Stromal cell of bone marrow (primary cell): ENCODE measurements at places on chromosomes 5 and 9.

DNA sequence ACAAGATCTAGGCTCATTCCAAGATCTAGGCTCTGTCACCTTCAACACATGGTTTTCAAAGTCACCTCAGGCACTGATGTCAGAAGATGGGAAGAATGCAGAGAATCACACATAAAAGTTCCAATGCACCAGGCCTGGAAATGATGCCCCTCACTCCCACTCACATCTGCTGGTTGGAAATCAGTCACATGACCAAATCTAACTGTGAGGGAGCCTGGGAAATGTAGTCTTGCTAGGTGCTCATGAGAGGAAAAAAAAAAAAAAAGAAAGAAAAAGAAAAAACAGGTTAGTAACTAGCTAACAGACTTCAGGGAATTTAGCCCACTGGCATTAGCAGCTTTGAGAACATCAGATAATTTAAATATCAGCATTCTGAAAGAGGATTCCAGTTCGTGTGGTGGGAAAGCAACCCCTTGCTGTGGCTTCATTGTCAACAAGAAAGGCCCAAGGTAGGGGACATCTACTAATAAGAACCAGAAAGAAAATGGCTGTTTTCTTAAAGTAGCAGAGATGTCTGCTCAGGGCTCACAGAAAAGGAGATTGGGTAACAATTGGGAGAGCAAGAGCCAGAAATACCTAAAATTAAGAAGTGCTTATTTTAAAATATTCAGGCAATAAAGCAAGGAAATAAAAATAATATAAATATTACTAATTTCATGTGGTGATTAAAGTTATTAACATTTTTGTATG is 614.3 kb downstream of the ACTL7B start:
- DNase-seq = no peak

GRCh38 chr9:86201474-86202337 is 57.8 kb downstream of the C9orf153 start:
- DNase-seq = no peak

- no peak for DNase-seq
These were observed 26.3 kb downstream of the LIFR start for GRCh38 chr5:38529955-38530646.

DNA sequence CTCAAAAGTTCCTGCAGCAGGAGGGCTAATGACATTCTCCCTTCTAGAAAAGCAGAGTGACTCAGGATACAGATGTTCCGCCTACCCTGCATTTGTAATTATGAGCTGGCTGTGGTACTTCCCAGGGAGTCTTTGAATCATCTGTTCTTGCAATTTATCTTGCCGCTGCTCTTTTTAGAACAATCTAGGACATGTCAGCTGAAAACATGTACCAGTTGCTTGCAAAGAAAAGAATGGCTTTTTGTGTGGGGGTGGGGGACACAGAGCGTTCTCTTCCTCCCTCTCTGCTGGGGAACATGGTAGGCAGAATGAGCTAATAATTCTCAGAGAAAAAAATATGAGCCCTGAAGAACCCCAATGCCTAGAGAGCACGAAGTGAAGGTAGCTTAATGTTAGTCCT is 51.7 kb upstream of the TUT7 start:
- peak; percentile 84 for DNase-seq

DNA sequence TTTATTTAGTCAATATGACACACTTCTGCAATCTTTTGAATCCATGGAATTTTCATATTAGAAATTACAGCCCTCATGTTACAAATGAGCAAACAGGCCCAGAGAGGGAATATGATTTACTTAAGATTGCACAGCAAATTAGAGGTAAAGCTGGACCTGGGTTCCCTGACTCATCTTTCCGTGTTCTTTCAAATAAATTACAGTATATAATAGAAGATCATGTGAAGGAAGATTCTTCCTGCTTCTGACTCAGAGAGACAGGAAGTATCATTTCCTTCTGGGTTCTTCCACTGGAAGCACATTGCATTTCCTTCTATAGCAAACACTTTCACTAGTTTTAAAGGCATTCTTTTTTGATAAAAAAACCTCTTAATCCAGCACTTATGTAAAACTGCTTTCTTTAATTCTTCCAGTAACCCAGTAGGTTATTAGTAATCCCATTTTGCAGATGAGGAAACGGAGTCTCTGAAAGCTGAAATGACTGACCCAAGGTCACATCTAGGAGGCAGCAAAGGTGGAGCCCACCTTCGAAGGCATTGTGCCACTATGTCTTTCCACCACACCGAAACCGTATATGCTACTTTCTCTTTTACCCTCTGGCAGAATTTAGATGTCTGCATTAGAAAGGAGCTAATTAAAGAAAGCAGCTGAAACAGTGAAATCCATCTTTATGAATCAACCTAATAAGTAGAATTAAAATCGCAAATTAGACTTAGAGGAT is 566.7 kb upstream of the KLF4 start:
- DNase-seq = no peak

- no peak for DNase-seq
These were observed 16.3 kb downstream of the CLTA start for GRCh38 chr9:36207016-36207415.

DNA sequence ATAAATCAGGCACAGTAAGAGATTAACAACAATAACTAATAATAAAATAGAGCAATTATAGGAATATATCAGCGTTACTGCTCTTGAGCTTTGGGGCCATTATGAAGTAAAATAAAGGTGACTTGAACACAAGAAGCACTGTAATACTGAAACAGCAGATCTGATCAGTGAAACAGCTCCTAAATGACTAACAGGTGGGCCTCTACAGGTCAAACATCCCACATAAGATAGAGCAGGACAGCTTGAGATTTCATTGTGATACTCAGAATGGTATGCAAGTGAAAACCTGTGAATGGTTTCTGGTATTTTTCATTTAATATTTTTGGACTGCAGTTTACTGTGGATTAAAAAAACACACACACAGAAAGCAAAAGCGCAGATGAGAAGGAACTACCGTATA is 24.0 kb upstream of the MAP3K1 start:
- DNase-seq = no peak

- no peak for DNase-seq
These were observed 326.6 kb upstream of the NREP start for GRCh38 chr5:112083623-112084022.

GRCh38 chr9:2718001-2718697 is 839 bp downstream of the KCNV2 start:
- DNase-seq = no peak

DNA sequence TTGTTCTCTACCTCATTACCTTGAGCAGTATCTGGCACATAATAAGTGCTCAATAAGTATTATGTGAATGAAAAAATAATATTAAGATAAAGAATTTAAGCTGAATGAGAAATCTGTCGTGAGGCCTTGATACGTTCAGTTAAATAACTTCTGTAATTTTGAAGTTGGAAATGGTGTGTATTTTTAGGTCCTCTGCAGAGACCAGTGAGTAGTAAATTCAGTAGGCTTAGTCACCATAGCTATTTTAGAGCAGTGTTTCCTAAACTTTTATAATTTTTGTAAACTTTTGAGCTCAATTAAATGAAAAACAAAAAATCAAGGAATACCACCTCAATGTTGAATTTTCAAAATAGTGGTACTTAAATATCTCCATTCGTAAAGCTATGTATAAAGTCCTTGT is 25.0 kb downstream of the ERBIN start:
- no peak for DNase-seq

DNA sequence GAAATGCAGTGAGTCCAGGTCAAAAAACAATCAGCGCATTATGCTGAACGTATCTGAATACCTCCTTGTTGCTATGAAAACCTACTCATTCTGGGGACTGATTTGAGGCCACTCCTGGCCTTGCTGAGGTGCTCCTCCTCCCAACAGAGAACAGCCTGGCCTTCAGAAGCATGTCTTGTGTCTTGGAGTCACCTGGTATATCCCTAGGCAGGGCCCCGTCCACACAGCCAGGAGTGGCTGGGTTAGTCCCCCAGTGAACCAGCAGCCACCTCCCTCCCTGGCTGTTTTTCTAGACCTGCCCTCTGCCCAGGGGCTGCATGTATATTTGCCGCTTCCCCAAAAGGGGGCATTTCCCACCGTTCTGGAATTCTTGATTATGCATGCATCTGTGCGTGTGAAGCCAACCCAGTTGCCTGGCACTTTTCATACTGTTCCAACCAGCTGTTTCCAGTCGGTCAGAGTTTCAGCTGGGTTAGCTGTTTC is 99.2 kb upstream of the SPATA31C2 start:
- no peak for DNase-seq

DNA sequence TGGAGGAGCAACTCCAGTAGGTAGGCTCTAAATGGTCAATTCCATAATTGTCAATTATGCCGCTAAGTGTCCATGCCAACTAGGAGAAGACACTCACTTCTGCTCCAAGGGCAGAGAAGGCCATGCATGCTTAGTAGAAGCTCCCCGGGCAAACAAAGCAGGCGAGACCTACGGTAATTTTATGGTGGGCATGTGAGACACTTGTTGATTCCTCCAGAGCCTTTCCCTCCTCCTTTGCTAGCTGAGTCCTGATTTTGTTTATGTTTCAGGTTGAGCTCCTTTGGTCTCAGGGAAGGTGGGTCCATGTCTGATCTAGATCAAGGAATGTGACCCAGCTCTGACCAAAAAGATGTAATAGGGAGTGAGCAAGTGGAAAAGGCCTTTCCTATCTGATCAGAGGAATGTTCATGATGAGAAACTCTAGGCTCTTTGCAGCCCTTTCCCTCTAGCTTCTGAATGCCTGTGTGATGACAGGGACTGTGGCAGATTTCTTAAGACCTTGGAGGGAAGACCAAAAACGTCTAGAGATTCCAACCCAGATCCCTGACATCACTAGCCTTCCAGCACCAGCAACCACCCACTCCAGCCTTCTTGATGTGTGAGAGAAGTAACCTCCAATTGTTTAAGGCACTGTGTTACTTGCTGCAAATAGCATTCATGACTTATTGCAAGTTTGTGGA is 7.7 kb upstream of the CPEB4 start:
- DNase-seq = peak; percentile 69

DNA sequence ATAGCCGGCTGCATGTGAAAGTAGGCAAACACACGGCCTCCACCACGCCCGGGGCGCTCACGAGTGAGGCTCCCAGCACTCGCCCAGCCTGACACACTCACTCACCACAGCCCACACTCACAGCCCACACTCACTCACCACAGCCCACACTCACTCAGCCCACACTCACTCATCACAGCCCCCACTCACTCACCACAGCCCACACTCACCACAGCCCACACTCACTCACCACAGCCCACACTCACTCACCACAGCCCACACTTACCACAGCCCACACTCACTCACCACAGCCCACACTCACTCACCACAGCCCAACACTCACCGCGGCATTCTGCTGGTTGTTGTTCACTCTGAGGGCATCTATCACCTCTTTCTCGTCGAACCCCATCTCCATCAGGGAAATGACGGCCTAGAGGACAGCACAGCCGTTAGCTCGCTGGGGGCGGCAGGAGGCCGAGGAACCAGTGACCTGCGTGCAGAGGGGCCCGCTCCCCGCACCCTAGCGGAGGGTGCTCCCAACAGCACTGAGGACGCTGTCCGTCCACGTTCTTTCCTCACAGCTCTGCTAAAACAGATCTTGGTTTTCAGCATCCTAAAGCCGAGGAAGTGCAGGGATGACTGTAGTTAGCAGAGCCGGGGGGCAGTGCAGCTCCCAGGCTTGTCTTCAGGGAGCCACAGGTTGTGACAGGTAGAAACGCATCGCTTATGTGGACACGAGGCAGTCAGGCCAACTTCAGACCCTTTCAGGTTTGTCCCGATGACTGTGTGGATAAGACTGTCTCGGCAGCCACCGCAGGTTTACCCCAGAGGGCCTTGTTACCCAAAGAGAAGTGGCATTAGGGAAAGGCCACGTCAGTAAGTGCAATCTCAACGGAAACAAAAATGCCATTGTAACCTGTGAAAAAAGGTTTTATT is 21.6 kb downstream of the UBAC1 start:
- no peak for DNase-seq

DNA sequence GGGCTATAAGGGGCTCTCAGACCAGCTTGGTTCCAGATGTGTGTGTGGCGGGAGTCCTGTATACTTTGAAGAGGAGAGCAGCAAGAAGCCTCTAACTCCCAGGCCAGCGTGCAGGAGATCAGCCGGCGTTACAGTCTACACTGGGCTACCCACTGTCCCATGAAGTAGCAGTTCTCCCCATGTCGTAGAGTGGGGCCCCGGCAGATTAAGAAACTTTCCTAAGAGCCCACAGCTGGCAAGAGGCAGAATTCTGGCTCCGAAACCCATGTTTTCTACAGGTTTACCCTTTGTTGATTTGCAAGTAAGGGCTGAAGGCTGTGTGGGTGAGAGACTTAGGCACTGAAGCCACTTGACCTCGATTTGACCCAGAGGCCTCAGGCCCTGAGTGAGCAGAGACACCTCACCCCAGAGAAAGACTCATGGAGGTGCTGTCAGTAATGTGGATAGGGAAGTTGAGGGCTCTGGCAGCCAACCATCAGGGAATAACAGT is 881 bp upstream of the B4GALT1 start:
- DNase-seq = no peak

DNA sequence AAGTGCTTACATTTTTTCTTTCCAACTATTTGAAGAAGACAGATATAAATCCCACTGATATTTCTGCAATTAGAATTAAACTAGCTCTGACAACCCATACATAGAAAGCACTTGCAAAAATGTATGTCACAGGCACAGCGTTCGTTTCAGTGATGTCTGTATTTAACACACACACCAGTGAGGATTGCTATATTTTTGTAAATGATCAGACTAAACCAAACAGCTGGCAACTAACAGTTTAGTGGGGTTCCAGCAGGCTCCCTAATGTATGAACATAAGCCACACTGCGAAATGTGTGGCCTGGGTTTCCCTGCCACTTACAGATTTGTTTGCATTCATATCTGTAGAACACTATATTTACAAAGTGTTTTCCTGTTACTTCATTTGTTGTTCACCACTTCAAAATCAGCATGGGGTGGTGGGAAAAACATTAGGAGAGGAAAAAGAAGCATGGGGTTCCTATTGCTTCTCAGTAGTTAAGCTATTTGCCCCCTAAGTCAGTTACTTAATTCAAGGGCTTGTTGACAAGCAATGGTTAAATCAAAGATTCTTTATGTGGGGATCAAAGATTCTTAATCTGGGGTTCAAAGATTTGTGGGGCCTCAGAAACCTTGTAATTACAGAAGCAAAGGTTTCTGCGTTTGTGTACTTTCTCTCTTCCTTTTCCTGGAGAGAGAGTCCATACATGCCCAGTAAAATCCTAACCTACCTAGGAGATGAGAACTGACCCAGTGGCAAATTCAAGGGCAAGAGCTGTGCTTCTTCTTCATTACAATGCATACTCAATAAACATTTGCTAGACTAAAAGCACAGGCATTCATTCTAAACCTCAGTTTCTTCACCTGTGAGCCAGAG is 27.1 kb downstream of the ZNF608 start:
- DNase-seq = no peak

GRCh38 chr5:84383816-84384603 is 670 bp downstream of the EDIL3 start:
- DNase-seq = no peak

GRCh38 chr5:171318026-171318425 is 9.0 kb downstream of the TLX3 start:
- DNase-seq = no peak

DNA sequence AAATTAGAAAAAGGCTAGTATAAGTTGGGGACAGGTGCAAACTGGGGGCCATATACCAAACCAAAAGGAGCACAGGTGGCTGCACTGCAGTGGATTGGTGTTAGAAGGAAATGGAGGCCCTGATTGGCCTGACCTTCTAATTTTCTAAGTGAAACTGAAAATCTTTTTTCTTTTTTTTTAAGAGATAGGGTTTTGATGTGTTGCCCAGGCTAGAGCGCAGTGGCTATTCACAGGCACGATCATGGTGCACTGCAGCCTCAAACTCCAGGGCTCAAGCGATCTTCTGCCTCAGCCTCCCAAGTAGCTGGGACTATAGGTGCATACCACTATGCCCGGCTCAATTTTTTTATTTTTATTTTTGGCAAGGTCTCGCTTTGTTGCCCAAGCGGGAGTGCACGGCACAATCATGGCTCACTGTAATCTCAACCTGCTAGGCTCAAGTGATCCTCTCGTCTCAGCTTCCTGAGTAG is 9.8 kb upstream of the CCDC69 start:
- no peak for DNase-seq
